Hepatocyte (in vitro differentiated cells): ENCODE measurements at places on chromosomes 5 and 9. TPM values are rescaled to one million over a fixed set of nuclear protein-coding genes. Genes with fewer than 3 reads are reported as not detected.

Gene TEX48
- not detected in 2 replicates for total RNA-seq

Gene DCTN3
- 60.3 and 75.0 TPM in 2 replicates for total RNA-seq

Gene FOXE1
- total RNA-seq, result 0.67 and 0.88 TPM in 2 replicates

DNA sequence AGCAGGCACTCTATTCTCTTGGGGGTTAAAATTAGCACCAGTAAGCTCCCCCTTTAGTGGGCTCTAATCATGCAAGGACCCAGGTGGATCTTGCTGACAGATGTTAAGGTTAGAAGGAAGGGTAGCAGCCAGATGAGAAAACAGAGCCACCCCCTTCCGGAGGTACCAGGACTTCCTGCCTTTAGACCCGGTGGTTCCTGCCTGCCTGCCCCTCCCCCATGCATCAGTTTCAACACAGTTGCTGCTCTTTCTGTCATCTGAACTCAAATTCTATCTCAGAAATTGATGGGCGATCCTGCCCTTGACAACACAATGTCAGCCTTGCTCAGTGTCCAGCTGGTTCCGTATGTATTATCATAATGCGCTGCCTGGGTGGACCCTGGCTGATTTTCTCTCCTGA lies 287.3 kb downstream of the EBF1 start:
- DNase-seq, result no peak

GRCh38 chr5:674630-675011 lies 18.5 kb downstream of the TPPP start:
- no peak for DNase-seq

DNA sequence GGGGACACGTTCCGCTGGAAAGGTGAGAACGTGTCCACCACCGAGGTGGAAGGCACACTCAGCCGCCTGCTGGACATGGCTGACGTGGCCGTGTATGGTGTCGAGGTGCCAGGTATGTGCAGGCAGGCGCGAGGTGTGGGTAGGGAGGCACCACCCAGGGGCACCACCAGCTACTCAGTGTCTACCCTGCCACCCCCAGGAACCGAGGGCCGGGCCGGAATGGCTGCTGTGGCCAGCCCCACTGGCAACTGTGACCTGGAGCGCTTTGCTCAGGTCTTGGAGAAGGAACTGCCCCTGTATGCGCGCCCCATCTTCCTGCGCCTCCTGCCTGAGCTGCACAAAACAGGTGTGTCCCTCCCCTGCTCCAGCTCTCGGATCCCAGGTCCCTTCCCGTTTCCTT lies 15.1 kb downstream of the SLC27A4 start:
- no peak for DNase-seq

DNA sequence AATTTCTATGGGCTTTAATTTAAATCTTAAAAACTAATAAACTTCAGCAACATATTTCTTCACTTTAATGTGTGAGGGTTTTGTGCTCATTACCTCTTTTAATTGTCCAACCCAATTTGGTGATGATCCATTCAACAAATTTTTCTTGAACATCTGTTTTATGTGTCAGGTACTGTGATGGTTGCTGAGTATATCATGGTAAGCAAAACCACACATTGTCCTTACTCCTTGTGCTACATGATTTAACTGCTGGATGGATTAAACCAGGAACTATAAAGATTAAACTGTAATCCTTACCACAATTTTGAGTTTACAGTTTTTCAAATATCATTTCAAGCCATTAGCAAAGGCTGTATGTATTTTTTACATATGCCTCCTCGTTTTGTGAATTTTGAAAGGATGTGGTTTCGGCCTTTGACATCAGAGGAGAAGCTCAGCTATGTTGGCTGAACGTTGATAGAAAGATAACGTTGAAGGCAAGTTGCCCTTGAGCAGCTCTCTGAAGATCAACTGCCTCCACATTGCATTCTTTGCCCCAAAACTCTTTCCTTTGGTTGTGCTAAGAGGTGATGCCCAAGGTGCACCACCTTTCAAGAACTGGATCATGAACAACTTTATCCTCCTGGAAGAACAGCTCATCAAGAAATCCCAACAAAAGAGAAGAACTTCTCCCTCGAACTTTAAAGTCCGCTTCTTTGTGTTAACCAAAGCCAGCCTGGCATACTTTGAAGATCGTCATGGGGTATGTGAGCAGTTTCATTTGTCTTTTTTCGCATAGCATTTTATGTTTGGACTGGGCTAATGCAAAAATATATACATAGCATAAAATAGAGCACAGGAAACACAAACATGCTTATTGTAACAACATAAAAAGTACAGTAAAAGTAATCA lies at the start of gene ITK:
Gene ITK, plus strand, starts transcription at position 467 of the 891 bp plus-strand sequence. Its CDS starts 138 bp downstream, at position 605.
- DNase-seq, result no peak

DNA sequence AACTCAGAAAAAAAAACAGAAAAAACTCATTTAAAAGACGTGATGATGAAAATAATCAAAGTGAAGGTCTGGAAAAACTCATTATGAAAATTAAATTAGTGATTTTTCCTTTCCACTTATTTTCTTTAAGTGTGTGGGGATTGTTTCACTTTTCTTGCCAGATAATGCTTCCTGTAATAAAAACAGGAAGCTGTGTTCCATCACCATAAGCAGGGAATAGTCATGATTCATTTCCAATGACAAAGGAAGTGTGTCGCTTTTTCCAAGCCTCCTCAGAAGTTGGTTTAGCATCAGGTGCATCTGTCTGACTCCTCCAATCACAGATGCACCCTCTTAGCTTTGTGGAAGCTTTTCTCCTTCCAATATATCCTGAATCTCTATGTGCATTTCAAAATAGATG lies 2068.7 kb downstream of the MAT2B start:
- DNase-seq, result no peak

GRCh38 chr9:16236311-16236710 lies 634.2 kb downstream of the BNC2 start:
- DNase-seq, result no peak

DNA sequence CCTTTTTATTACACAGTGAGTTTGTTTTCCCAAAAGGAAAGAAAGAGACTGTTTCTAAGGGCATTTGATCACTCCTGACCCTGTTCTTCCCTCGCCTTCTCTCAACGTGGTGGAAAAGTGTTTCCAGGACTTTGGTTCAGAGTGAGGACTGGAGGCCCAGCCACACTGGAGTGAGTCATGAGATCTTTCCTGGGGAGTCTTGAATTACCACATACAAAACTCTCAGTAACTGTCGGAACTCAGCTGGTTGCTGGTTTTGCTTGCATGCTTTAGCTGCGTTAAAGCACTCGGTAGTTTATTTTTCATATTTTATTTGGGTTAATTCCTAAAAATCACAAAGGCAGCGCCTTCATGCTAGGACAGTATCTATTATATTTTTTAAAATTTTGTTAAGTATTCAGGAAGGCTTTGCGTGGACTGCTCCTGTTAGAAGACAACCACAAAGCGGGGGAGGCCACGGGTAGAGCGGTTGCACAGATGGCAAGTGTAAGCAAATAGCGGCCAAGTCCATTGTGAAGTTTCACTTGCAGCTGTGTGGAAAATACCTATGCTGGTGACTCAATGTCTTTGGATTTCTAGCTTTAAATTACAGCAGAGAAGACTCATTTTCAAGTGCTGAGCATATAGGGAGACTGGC lies 77.7 kb downstream of the ARSB start:
- DNase-seq, result peak; percentile 47

- DNase-seq, result peak; percentile 76
Measured at GRCh38 chr5:17343675-17344074, 126.2 kb downstream of the BASP1 start.

DNA sequence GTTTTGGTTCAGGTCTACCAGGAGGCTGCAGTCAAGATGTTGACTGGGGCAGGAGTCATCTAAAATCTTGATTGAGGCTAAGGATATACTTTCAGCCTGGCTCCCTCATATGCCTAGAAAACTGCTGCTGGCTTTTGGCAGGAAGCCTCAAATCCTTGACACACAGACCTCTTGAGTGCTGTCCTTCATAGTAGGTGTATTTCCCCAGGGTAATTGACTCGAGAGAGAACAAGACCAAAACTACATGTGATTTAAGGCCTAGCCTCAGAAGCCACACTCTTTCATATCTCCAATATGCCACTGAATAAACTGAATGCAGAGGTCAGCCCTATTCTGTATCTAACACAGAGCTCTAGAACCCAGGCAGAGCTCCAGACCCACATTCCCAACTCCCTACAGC lies 402.3 kb upstream of the ADAMTS16 start:
- DNase-seq, result no peak

- no peak for DNase-seq
Measured at GRCh38 chr5:121421646-121422045, 430.0 kb upstream of the FTMT start.

DNA sequence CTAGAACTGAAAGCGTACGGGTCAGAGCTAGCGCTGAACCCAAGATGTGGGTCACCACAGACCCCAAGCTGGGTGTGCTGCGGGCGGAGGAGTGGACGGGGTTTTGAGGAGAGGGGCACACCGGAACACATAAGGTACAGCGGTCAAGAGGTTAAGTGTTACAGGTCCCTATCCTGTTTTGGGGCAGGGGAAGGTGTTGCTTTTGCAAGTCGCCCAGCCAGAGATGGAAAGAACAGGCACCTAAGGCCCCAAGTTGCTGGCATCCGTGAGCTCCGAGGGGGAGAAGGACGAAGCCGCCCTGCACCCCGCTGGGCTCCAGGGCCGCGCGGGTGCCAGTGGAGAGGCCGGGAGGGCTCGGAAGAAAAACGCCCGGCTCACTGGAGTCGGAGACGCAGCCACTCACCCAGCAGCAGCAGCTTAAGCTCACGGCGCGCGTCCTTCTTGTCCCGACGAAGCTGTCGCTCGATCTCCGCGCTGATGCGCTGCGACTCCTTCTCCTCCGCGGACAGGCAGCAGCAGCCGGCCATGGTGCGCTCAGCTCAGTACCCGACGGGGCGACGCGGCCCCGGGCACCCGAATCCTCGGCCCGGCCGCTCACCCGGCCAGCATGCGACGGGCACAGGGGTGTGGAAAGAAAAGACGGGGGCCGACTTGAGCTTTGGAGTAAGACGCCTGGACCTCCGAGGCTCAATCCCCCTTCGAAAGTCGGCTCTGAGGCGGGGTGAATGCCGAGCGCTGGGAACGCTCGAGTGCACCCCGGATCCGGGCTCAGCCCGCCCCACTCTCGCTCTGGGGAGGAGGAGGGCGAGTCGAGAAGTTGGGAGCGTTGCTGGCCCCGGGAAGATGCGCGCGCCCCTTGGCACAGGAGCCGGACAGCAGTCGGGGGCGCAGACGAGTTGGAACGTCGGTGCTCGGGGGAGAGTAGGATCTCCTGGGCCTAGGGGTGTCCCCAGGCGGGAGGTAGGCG lies 572 bp downstream of the GNA14 start:
- peak; percentile 35 for DNase-seq

- DNase-seq, result no peak
Measured at GRCh38 chr9:33913541-33913940, 96.6 kb downstream of the UBE2R2 start.

DNA sequence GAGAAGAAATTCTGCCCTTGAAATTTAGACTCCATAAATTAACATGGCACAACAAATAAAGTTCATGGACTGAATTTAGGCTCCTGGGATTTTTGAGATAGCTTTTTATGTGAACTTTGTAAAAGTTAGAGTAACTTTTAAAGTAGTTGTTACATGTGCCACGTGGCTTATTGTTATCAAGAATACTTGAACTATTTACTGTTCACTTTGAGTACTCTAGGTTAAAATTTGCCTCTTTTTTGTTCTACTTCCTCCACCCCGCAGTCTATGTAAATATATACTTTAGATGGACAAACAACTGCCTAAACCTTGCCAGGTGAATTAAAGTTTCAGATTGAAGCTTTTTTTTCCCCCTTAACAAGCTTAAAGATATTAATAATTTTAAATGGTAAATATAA lies 457.9 kb downstream of the RAB3C start:
- DNase-seq, result no peak

DNA sequence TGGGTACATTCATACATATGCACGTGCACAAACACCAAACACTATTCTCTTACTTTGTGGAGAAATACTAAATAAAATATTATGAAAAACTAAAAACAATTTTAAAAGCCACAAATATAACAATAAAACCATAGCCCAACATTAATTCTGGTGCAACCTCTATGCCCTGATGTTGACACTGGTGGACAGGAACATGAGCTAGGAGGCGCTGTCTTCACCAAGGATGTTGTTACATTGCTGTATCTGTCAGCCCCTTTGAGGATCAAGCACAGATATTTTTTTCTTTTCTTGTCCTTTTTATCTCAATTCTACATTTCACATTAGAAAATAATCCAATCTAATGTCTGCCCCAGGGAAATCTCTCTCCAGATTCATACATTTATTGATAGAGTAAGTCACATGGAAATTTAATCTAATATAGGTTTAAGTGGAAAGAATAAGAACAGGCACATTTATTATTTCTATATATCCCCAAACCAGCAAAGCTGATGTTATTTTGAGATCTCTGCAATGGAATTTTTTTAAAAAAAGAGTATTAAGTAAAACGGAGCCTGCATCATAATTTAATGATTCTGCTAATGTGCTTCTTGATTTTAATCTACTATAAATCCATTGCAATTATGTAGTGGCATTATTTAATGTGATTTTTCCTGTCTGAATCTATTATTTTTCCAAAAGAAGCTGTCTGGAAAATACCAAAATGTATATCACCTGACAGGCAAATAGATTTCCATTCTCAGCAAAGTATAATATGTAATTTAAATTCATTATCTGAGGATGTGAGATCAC lies 716.5 kb downstream of the MTRR start:
- DNase-seq, result no peak
